GM12892 (cell line): ENCODE measurements at places on chromosomes 5 and 9.

DNA sequence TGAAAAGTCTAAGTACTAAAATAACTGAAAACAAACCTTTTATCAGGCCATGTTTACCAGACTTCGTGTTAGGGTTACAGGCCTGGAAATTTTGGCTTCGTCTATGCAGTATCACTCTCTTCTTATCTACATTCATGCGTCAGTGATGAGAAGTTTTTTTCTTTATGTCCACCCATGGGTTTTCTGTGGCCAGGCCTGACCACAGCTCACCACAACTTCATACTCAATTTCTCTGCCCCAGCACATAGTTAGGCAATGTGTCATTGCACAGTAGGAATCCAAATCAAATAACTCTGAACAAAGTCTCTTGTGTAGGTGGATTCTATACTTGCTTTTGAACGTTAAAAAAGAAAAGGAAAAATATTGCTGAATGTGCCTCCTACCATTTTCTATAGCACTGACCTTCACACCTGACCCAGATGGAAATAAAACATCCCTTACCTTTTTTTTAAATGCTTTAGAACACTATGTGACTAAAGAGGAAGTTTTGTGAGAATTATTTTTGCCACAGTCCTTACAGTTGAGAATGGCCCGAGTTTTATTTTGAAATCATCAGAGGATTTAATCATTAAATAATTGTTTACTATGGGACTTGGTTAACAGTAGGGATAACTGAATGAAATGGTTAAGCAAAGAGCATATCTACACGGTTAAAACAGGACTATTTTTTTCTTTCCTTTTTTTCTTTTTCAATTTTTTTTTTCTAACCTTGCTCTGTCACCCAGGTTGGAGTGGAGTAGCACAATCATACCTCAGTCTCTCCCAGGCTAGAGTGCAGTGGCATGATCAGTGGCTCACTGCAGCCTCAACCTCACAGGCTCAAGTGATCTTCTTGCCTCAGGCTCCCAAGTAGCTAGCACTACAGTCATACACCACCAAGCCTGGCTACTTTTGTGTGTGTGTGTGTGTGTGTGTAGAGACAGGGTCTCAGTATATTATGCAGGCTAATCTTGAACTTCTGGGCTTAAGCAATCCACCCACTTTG lies 1247.0 kb upstream of the ACO1 start:
- DNase-seq, result no peak

DNA sequence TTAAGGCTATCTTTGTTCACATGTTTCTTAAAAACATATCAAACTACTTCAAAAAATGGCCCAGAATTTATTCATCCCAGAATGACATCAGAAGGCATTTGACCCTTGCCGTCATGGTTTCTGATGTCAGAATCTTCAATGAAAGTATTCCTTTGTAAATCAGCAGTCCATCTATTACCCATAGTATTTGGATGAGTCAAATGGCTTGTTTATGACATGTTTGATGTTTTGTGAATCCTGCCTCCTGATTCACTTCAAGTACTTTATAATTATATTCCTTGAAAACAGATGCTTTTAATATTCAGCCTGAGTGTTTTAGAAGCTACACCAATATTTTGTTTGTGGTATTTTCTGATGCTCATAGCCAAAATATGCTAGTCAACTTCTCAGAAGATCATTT lies 200.8 kb upstream of the MEF2C start:
- no peak for DNase-seq

DNA sequence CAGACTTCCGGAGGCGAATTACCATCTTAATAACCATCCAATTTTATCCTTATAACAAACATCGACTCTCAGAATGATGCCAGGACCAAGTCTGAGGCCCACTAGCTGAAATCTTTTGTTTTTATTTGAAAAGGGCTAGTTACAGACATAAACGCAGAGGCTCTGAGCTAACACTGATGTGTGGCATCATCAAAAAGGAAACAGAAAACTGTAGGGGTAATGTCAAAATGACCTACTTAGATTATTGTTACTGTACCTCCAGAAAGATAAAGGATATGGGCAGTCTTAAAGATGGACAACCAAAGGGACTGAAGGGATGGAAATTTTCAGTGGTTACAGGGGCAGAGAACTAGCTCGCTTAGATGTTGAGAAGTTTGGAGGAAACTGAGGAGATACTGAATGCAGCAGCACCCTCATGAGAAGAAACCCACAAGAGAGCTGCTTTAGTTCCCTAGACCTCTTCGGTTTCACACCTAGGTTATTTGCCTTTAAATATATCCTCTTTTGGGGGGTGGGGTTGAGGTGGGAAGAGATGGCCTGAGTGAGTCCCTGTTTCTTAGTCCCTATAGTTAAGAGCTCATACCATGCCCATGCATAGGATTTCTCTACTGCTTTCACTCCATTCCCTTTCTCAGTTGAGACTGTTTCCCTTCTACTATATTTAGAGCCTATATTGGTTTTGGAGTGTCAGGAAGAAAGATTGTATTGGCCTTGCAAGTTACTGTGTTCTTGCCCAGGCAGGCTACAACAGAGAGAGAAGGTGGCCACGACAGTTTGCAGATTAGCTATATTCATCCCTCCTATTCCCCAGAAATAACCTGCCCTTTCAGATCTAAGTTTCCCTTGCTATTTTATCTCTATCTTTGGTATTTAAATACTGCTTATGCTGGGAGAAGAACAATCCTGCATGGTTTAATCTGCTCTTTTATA lies 320.4 kb upstream of the EFNA5 start:
- DNase-seq, result no peak

- DNase-seq, result no peak
Observed at GRCh38 chr5:104325356-104325755, 762.8 kb upstream of the NUDT12 start.

GRCh38 chr5:25027061-25027460 lies 382.3 kb upstream of the CDH10 start:
- DNase-seq, result no peak

DNA sequence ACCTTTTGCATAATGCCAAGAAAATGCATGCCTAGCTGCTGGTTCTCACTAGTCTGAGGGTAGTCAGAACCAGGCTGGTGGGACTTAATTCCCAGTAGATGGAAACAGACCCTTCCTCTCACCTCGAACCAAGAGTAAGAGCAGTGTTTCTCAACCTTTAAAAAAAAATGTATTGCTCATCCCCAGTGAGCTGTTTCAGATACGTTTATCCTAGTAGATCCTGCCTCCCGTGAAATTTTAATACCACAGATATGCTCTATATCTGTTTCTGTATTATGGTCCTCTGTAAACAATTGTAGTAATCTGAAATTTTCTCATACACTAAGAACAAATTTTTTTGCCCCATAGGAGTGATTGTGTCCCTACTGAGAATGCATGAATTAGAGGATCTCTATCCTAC lies 86.2 kb downstream of the TEK start:
- no peak for DNase-seq

GRCh38 chr5:21152611-21153010 lies 1164.6 kb upstream of the CDH18 start:
- DNase-seq, result no peak
